ENCODE measurements at places on chromosomes 3 and 15.

DNA sequence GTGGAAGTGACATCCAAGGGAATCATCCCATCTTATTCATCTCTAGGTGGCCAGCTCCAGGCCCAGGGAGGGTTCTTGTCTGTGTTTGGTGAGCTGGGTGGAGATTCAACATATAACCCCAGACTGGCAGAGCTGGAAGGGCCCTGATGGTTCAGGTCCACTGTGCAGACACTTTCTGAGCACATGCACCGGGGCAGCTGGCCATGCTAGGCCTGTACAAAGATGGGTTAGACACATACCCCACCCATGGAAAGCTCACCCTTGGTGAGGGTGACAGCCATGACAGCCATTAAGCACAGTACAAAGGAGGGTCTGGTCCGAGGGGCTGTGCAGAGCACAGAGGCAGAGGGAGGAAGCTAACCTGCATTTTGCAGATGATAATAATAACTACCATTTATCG is 100.4 kb downstream of the CORO2B start:
- DNase-seq = no peak

DNA sequence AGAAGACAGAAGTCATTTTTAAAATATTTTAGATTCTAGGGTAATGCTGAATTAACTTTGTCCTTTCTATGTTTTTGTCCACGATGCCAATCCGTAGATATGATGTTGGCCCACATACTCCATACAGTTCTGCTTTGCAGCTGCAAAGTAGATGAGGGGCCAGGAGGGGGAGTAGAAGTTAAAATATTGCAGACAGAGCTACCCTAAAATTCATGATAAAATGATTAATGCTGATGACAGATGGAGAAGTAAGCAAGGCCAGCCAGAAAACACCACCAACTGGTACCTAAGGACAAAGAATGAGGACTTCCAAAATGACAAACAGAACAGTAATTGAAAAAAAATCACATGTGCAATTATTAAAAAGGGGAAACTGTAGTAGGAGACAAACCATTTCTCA is 756.6 kb upstream of the ARPP21 start:
- DNase-seq = no peak

GRCh38 chr15:56772868-56773639 is 39.7 kb upstream of the ZNF280D start:
- no peak for DNase-seq

DNA sequence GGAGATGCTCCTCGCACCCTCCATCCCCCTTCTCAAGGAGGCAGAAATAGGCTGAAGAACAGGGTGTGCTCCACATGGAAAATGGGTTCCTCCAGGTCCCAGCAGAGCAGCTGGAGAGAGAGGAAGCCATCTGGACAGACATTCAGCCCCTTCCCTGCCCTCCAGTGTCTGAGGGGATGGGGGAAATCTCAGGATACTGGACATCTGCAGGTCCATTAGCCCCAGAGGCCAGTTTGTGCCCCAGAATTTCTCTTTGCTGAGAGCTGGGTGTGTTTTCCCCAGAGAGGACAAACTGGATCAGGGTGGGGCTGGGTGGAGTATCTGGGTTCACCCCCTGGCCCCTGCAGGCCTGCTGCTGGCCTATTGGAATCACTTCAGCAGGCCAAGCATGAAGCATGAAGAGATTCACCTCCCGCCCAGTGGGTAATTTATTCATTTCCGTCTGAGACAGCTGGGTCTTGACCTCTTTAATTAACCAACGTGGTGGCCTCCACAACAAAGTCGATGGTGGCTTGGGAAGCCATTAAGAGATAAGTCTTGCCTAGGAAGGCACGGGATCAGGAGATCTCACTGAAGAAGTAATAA is 4.6 kb downstream of the FAM3D start:
- no peak for DNase-seq

- no peak for DNase-seq
Measured at GRCh38 chr3:114941626-114942309, 205.3 kb downstream of the ZBTB20 start.

DNA sequence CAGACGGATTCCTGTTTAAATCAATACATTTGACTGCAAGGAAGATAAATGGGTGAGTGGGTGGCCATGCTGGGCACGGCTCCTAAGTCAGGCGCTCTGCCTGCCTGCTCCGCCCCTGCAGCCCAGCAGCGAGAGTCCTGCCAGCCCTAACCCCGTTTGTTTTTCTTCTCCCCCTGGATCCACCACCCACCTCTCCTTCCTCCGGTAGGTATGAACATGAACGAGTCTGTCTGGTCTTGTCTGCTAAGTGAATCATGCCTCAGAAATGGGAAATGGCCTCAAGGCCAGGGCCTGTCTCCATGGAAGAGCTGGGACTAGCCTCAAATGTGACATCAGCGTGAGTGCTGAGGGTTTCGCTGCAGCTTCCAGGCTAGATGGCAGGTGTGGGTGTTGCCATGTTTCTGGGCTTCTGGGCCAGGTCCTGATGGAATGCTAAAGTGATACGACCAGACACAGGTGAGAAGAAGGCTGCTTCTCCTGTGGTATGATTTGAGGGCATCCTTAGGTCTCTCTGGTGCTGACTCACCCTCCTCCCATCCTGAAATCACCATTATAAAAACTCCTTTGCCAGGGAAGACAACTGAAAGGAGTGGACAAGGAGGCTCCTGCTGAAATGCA is 5.6 kb upstream of the FEM1B start:
- no peak for DNase-seq

DNA sequence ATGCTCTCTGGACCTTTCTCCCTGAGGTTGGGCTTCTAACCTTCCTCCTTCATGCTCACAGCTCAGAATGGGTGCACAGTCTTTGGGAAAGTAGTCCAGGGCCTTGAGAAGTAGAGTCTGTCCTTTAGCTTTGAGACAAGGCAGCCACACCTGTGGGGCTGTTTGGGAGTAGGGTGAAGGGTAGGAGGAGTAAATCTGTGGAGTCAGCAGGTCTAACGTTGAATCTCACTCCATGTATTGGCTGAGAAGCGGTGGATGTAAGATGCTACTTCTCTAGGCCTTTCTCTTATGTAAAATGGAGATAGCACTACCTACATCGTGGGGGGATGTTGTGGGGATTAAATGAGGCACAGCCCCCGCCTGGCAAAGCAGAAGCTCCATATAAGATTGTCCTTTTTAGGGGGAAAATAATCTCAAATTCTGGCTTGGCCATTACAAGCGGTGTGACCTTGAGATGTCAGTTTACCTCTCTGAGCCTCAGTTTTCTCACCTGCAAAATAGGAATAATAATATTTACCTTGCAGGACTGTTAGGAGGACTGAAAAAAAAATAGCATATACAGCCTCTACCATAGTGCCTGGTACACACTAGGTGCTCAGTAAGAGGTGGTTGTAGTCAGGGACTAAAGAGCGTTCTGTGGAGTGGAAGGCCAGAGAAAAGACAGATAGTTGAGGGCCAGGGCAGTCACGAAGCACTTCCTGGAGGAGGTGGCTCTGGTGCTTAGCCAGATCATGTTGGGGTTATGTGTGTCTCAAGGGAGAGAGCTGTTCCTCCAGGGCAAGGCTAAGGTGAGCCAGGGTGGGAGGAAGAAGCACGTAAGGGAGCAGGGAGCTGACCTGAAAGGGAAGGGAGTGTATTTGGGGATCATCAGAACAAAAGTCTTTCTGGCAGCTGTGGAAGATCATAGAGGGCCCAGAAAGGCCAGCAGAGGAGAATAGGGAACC is 82.8 kb upstream of the MRPS22 start:
- no peak for DNase-seq
